ENCODE measurements at places on chromosomes 2 and 18. TPM values are rescaled to one million over a fixed set of nuclear protein-coding genes. Genes with fewer than 3 reads are reported as not detected.

- no peak for DNase-seq
Measured at GRCh38 chr2:151623631-151624030, 110.6 kb downstream of the NEB start.

The UGT1A6 gene
- polyA plus RNA-seq: 5.3 TPM

The TRPM8 gene
- polyA plus RNA-seq: 0.31 TPM

- no peak for DNase-seq
Measured at GRCh38 chr2:30271301-30271700, 40.0 kb downstream of the LBH start.

GRCh38 chr2:112032224-112032586, 22.9 kb upstream of the TMEM87B start:
- DNase-seq: no peak

The GNAL gene
- polyA plus RNA-seq: 3.3 TPM

The B4GALT6 gene
- 20.6 TPM for polyA plus RNA-seq

The RNPEPL1 gene
- polyA plus RNA-seq: 29.3 TPM

- no peak for DNase-seq
Measured at GRCh38 chr18:34225218-34225553, 473 bp upstream of the NOL4 start.

GRCh38 chr2:184444217-184444616, 154.1 kb upstream of the ZNF804A start:
- no peak for DNase-seq

- DNase-seq: no peak
Measured at GRCh38 chr2:197982565-197982964, 178.2 kb downstream of the PLCL1 start.

The EN1 gene
- not detected for polyA plus RNA-seq

DNA sequence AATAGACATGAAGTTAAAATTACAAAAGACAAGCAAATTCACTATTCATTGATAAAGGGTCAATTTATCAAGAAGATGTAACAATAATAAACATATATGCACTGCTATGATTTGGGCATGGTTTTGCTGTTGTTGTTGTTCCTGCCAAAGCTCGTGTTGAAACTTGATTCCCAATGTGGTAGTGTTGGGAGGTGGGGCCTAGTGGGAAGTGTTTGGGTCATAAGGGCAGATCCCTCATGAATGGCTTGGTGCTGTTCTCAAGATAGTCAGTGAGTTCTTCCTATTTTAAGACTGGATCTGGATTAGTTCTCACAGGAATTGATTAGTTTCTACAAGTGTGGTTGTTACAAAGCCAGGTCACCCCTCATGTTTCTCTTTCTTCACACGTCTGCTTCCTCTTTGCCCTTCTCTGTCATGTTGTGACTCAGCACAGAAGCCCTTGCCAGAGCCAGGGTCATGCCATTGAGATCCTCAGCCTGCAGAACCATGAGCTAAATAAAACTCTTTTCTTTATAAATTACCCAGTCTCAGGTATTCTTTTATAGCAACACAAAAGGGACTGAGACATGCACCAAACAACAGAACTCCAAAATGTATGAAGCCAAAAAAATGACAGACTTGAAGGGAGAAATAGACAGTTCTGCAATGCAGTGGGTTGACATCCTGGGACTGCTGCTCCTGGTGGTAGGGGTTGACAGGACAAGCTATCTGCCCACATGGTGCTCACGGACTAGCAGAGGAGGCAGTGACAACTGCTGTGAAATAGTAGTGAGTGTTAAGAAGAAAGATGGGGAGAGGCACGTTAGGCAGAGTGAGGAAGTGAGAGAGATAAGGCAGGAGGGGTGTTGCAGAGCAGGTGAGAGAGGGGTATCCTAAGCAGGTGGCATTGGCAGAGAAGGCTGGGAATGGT, 18.6 kb upstream of the SKA1 start:
- DNase-seq: no peak

- DNase-seq: no peak
Measured at GRCh38 chr2:157691695-157692094, 63.0 kb upstream of the ACVR1C start.

DNA sequence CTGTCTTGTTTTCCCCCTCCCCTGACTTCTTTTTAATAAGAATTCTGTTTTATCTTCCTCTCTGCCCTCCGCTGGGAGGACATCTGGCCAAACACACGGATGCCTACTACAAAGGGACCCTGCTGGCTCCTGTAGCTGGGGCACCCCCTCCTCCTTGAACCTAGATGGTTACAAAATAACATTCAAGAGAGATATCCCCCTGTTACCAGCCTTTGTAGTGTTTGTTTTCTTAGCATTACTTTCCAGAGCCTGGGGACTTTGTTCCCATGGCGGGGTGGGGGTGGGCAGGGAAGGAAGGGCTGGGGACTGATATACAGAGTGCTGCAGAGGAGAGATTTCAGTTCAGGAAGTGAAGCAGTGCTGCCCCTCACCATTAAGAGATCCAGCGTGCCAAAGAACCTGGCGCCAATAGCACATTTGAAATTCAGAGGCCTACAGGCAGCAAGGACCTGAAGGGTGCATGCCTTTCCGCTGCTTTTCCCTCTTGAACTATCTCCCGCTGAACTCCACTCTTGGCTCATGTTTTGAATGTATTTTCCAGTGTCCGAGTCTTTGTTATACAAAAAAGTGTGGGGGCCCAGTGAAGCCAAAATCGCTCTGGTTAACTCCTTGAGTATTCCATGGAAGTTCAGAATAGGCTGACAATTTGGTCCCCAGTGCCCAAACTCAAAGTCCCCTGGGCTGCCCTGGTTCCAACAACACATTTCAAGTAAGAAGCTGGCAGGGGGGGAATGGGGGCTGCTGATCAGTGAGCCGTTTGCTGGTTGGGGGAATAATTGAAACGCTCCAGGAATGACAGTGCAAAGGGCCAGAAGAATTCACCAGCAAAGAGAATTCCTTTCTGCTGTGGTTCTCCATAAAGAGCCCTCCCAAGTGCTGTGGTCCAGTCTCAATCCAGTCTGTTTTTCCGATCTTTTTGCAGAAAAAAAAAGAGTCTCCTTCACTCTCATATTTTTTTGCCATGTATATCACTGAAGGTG, 94.8 kb upstream of the THOC1 start:
- DNase-seq: no peak

The MEP1B gene
- polyA plus RNA-seq: 0.05 TPM

The RAB31 gene
- polyA plus RNA-seq: 35.6 TPM

The IL36G gene
- not detected for polyA plus RNA-seq

GRCh38 chr2:229679393-229680125, 34.8 kb downstream of the DNER start:
- DNase-seq: no peak

- DNase-seq: no peak
Measured at GRCh38 chr18:36481935-36482334, 184.4 kb downstream of the FHOD3 start.

DNA sequence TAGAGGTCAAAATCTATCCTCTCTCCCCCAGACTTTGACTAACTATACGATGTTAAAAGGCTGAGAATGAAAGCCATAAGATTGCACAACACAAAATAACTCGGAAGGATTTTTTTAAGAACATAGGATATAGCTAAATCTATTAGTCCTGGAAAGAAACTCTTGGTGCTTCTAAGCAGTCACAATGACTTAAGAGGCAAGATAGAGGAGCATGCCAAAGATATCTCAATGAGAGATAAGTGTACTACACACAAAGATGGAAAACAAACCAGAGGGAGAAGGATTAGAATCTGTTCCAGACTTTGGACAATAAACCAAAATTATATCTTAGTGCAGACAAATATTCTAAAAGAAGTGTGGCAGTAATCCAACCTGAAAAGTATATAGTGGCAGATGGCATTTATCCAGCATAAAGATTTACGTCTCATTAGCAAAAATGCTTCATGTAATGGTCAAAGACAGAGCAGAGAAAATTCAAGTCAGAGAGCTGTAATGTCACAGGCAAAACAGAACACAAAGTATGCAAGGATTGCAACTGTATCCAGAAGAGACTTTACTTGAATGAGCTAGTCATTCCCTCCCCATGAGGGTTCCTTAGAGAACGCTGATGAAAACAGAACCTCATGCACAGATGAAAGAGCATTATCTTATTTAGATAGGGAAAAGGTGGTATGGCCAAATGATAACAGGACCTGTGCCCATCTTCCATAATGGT, 28.8 kb upstream of the EVA1A start:
- DNase-seq: no peak

The BOLL gene
- 0.01 TPM for polyA plus RNA-seq

The RTP5 gene
- not detected for polyA plus RNA-seq

DNA sequence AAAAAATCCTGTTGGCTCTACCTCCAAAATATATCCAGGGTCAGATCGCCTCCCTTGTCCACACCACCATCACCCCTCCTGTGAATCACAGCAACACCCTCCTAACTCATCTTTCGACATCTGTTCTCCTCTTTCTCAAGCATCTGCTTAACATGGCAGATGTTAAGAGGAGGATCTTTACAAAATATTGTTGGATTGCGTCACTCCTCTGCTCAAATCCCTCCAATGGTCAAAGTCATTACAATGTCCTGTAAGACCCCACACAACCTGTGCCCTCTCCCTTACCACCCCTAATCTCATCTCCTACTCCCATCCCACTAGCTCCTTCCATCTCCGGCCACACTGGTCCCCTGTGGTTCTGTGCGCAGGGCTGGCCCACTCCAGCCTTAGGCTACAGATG, 36.8 kb upstream of the GBX2 start:
- DNase-seq: no peak

DNA sequence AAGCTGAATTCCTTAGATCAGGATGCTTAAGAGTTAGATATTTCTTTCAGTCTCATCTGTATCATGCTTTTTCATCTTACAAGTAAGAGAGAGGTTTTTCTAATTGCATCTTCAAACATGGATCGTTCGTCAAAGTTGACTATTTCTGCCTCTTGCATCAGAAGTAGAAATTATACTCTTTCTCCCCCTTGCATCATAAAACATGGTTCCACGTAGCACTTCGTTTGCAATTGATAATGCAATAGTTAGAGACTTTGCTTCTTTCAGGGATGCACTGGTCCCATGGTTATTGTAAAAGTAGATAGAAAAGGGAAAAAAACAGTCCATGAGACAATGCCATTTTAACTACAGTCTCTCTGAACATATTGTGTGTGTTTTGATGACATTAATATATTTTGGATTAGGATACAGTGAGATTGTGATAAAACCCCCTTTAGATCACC, 75.1 kb upstream of the PARD3B start:
- no peak for DNase-seq

The UPP2 gene
- 7.0 TPM for polyA plus RNA-seq

- DNase-seq: no peak
Measured at GRCh38 chr2:222057347-222058073, 241.3 kb downstream of the PAX3 start.

DNA sequence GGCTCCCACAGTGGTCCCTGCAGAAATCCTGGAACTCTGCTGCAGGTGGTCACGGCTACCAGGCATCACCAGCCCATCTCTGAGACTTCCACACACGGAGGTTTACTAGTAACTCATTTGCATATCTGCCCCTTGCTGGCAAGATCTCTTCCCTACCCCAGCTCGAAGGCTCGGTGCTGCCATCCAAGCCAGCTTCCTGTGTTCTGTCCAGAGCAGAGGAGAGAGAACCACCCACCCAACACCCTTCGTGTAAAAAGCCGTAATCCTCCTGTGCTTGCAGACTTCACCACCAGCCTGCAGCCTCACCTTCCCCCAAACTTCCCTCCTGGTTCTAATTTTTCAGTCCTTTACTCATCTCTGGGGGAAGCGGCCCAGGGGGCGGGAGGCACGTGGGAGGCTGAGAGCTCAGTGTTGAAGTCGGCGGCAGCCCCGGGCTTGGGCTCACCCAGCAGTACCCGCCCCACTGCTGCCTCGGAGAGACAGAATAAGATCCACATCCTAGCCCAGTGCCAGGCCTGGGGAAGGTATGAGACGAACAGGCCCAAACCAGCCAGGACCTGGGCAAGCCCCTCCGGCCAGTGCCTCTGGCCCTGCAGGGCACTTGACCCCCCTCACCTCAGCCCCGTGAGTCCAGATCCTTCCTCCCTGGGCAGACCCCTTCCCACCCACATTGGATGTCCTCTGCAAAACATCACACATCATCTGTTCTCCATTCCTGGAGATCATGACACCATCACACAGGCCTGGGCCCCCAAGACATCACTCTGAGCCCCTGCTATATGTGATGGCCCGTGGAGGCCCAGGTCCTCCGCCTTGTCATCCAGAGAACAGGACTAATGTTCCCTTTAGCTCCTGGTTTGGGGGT, 145.8 kb upstream of the ID2 start:
- no peak for DNase-seq

GRCh38 chr18:27652480-27653121, 467.5 kb upstream of the CHST9 start:
- DNase-seq: no peak

GRCh38 chr2:237625216-237625705, 2.1 kb upstream of the LRRFIP1 start:
- DNase-seq: no peak

DNA sequence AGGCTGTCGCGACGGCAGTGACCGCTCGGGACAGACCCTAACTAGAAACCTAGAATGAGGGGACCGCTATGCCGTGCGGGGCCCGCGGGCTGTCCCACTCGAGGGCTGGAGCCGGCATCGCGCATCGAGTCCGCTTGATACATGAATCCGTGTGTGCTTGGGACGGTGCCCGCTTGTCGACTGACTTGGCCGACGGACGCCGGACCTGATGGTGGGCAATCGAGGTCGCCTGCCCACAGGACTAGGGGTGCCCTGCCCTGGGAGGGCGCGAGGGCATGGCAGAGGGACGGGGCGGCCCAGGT, 749 bp upstream of the PTMA start:
- no peak for DNase-seq

The MYO7B gene
- polyA plus RNA-seq: 20.2 TPM

The TUBA3E gene
- 0.13 TPM for polyA plus RNA-seq

The ST6GAL2 gene
- polyA plus RNA-seq: 18.3 TPM

DNA sequence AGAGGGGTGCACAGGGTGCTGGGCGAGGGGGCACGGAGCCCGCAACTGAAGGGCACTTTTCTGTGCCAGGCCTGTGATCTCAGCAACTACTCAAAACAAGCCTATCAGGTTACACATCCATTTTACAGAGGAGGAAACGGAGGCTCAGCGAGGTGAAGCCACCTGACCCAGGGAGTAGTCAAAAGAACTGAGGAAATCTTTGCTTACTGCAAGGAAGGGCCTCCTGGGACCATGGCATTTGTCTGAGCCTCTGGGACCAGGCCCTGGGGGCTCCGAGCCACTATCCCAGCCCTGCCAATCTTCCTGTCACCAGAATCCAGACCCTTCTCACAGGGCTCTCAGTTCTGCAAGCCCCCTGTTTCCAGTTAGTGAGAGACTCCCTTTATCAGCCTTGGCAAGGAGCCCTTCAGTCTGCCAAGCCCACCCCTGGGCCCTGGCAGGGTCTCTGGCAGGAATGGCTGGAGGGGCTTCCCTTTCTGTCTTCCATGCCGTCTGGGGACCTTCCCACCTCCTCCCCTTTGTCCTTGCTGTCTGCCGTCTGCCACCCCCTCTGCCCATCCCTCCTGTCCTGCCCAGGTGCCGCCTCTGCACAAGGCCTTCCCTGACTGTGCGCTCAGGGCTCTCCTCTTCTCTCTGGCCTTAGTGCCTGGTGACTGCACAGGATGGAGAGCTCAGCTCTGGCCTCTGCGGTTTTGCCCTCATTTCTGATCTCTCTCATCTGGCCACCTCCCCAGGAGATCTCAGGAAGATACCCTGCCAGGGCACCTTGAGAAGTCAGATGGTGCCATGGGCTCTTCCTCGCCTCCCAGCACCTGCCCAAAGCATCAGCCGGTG, 194.7 kb upstream of the GLI2 start:
- DNase-seq: no peak

The STPG4 gene
- polyA plus RNA-seq: 0.22 TPM

GRCh38 chr2:85458601-85459563, 40.4 kb downstream of the SH2D6 start:
- no peak for DNase-seq

The CDH19 gene
- 0.74 TPM for polyA plus RNA-seq

Data from right renal pelvis (tissue), 4 donors.